Left renal cortex interstitium (tissue), 4 donors: ENCODE measurements at places on chromosomes 12 and 14.

- no peak for DNase-seq
Observed at GRCh38 chr14:32258336-32258993, 55.4 kb upstream of the RNU6-8 start.

- DNase-seq = no peak
Observed at GRCh38 chr14:64971943-64972791, at the start of gene RAB15. TSS of gene RAB15 (minus strand) at chr14:64972336. CDS start at chr14:64972076, 260 bp downstream.

- DNase-seq = no peak
Observed at GRCh38 chr12:58703866-58704265, 216.4 kb downstream of the LRIG3 start.

DNA sequence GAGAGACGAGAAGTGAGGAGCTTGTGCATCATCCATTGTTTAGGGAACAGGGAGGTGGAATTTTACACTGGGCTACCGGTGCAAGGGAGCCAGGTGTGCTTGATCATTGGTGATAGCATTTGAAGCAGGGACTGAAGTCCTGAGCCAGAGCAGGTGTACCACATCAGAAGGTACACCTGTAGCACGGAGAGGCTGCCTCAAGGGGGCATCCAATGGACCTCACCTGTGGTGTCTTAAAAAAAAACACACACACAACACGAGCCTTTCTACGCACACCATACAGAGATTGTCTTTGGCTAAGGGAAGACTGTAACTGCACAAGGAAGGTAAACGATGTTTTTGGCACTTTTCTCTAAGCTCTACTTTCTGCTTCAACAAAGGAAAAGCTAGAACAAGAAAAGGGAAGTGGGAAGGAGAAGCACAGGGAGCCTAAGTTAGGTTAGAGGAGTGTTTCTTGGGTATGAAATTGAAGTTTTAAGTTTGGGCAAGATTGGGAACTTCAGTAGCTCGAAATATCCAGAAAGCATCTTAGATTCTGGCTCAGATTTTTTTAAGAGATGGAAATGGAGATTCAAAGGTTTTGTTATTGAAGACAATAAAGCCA is 334.3 kb upstream of the FBXO33 start:
- no peak for DNase-seq

DNA sequence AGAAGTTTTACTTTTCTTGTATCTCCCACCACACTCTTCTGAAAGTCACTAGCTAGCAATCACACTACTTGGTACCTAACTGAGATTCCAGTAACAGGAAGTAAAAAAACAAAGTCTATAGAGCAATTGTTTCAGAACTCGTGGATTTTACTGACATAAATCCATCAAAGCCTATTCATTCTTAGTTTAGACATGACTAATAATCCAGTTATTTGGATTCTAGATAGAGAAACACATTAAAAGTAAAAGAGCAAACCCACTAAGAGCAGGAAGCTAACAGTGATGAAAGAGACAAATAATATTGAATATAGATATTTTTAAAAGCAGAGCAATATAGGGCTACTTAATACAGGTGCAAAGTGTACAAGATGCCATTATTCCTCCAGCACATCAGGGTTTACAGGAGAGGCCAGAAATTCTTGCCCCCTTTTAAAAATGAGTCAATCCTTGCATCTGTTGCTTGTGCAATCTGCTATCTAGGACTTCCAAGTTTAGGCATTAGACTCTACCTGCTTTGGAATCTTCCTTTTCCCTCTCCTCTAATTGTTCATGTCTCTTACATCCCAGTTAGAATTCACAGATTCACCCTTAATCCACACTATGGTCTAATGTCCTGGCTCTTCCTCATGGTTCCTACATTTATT is 6.0 kb downstream of the HEATR5A start:
- DNase-seq = no peak

DNA sequence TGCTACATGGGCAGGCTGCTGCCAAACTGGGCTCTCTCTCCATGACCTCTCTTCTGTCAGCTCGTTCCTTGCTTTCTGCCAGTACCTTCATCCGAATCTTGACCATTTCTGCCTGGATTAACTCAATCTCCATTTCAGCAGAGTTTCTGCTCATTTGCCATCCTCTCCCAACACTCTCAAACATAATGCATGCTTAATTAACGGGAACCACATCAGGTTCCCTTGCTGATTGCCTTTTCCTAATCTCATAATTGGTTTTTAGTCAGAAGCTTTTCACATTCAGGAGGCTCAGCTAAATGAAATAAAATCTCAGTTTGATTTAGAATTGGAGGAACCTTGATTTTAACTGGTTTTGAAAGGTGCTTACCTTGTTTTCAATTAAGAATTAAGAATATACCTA is 127.3 kb downstream of the SLC5A8 start:
- DNase-seq = no peak

DNA sequence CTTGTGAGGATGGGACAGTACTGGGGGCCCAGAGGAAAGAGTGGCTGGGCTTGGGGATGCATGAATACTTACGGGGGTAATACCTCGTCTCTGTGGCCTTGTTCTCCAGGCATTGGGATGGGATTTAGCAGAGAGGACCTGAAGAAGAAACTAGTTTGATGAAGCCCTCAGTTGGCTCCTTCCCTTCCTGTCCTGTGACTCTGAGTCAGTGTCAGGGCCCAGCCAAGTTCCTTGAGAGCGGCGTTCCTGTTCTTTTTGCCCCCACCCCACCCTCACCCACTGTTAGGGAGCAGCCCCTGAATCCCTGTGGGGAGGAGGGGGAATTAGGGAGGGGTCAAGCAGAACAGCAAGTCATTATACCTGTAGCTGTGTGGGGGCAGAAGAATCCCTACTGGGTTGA is 5.2 kb upstream of the LRP1-AS start:
- DNase-seq = no peak

- DNase-seq = no peak
Observed at GRCh38 chr14:76929927-76930326, 98.6 kb downstream of the IRF2BPL start.
